ENCODE measurements at places on chromosomes 11 and 22.

DNA sequence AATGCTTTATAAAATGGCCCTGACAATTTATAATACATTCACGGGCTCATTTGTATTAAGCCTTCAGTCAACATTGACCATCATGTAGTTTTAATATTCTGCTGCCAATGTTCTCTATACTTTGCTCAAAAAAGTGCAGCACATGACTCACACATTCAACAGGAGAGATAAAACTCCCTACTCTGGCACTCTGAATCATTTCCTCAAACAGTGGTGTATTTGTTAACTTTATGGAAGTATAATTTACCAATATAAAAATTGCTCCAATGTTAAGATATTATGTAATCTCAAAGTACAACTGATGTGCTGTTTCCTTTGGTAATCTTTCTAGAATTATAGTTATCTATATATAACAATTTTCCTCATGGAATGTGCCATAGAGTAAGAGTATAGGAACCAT, 39.9 kb downstream of the MAML2 start:
- no peak for DNase-seq

- DNase-seq, result no peak
These were observed at the start of gene GAL for GRCh38 chr11:68684385-68685356. Gene GAL, plus strand, starts transcription at chr11:68684544. Its CDS starts 380 bp downstream, at chr11:68684924.

GRCh38 chr11:8691601-8692000, 9.0 kb downstream of the RPL27A start:
- DNase-seq, result no peak

GRCh38 chr22:46041642-46042041, 64.7 kb upstream of the WNT7B start:
- DNase-seq, result no peak

DNA sequence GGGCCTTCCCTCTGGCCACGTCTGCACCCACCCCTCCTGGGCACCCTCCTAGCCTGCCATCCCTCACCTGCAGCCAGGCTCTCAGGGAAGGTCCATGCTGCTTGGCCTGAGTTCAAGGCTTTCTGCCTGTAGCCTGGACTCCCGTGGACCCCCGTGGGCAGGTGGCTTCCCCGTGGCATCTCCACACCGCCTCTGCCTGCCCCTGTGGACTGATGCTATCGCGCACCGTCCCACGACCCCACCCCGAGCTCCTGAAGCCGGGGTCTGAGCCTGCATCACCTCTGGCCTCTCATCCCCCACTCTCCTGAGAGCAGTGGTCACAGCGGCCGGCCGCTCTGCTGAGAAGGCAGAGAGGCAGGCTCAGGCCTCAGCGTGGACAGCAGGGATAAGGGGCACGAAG, 4.5 kb downstream of the IFITM5 start:
- no peak for DNase-seq

DNA sequence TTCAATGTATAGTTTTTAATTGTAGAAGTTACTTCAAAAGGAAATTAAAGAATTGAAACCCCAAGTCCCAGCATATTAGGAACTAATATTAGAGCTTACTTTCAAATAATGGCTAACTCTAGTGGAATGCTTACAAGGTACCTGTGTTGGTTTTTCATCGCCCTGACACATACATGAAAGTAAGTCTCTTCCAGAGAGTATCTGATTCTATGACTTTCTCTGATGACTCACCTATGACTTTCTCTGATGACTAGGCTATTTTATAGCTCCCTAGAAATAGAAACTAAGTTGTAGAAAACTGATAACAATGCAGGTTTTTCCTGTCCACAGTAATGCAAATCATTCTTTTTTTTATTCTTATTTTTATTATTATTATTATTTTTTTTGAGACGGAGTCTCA, 33.6 kb upstream of the MMP7 start:
- DNase-seq, result peak; percentile 44

Data from hepatic stellate cell (primary cell).